ENCODE measurements at places on chromosomes 13 and 19.
A peak's percentile ranks its signal among the peaks of the same experiment; 100 is the strongest.

DNA sequence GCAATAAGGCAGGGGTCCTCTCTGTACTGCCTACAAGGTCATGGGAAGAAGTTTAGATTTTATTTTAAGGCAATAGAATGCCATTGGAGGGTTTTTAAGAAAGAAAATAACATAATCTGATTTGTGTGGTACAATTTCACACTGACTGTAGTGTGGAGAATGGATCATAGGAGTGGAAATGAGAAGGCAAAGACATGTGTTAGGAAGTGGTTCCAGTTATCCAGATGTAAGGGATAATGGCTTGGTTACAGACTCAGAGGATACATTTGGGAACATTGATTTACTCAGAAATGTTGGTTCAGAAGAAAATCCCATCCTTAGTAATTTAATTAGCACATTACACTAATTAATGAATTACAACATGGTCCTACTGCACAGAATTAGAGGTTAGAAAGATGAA lies 788.2 kb downstream of the SLITRK5 start:
- DNase-seq: no peak

GRCh38 chr13:77595166-77595810 lies 59.8 kb downstream of the SCEL start:
- no peak for DNase-seq

DNA sequence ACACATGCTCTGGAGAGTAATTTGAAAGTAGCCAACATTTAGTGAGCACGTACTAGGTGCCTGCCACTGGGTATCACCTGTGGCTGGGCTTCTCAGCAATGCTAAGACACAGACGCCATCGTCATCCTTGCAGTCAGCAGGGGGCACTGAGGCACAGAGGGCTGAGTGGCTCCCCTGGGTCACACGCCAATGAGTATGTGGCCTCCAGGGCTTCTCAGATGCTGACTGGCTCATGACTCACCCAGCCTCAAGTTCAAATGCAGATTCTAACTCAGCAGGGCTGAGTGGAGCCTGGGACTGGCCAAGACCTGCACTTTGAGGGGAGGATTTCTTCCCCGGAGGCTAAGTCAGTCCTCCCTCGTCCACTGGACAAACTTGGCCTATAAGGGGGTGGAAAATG lies 115.1 kb upstream of the CACNA1A start:
- DNase-seq: peak; percentile 66

DNA sequence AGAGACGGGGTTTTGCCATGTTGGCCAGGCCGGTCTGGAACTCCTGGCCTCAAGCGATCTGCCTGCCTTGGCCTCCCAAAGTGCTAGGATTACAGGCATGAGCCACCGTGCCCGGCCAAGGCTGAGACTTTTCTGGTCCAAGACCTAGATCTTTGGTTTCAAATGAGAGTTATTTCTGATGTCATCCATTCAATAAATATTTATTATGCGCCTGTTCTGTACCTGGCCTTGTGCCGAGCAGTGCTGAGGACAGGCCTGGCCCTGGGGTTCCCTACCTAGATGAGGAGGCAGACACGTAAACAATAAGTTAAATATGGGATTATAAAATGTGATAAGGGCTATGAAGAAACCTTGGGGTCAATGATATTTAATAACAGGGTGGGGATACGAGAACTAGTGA lies 4.5 kb downstream of the RELB start:
- no peak for DNase-seq

DNA sequence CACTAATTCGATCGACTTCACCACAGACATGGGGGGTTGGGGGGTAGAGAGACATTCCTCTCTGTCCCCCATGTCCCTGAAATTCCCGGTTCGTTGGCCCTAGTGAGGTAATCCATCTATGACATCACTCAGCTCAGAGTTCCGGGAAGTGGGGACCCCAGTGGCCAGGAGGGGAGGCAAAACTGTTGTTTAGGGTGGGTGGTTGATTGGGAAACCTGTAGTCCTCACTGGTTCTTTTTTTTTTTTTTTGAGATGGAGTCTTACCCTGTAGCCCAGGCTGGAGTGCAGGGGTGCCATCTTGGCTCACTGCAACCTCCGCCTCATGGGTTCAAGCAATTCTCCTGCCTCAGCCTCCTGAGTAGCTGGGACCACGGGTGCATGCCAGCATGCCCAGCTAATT lies at the start of gene ARRDC5:
Gene ARRDC5 (minus strand): TSS at position 101 of the 400 bp plus-strand sequence. CDS start 71 bp downstream, at position 30.
- DNase-seq: no peak

DNA sequence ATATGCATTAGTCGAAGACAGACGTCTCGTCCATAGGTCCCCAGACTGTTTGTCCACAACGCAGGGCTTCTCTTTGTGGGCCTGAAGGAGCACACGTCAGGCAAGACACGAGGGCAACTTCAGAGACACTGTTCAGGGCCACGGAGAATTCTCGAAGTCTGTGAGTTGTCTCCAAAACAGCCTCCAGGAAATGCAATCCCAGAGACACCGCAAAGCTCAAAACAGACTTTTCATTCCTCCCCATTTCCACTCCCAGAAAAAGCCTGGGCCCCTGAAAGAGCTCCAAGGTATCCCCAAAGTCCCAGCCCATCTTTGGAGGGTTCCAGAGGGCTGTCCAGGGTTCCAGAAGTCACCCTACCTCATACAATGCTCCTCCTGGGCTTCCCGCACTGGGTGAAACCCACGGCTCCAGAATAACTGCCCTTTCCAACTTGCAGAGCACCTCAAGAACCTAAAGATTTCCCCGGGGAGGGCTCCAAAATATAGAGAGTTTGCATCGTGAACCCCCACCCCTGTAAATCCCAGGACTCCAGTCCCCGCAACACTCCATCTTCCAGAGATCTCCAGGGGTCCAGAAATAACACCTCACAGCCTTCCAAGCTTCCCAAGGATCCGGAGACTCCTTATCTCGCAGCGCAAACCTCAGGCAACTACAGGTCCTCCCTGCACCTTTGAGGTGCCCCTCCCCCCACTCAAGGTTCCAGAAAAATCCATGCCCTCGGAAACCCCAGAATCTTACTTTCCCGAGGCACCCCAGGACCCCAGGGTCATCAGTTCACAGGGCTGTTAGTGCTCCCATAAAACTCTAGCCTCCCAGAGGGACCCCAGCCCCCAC lies 687 bp upstream of the FTL start:
- no peak for DNase-seq

DNA sequence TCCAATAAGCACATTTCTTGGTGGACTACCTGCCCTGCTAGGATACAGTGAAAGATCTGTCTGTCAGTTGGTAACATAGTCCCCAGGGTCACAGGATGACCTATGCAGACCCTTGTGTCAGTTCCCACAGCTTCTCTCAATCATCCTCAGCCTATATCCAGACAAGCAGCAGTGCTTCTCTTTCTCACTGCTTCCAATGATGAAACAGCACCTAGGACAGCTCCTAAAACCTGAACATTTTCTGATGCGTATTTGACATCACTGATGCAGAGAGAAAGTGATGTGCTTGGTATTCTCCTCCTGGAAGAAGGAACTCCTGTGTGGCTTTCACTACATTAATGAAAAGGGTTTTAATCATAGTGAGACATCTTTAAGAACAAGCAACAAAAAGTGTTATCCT lies 43.7 kb downstream of the ZNF557 start:
- DNase-seq: no peak

DNA sequence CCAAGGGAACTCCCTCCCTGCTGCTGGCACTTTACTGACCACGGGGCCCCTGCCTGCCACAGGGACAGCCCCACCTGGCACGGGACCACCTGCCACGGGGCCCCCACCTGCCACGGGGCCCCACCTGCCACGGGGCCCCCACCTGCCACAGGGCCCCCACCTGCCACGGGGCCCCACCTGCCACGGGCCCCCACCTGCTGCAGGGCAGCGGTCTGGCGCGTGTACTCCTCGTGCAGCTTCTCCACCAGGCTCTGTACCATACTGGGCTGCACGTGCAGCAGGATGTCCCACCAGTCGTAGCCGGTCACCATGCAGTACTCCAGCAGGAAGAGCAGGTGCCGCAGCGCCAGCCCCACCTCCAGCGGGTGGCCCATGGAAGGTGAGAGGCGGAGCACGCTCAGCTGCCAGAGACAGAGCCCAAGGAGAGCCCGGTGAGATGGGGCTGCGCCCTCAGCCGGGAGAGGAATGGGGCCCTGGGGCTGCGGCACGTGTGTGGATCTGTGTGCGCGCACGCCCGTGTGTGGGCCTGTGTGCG lies 16.1 kb downstream of the MED16 start:
- DNase-seq: no peak

DNA sequence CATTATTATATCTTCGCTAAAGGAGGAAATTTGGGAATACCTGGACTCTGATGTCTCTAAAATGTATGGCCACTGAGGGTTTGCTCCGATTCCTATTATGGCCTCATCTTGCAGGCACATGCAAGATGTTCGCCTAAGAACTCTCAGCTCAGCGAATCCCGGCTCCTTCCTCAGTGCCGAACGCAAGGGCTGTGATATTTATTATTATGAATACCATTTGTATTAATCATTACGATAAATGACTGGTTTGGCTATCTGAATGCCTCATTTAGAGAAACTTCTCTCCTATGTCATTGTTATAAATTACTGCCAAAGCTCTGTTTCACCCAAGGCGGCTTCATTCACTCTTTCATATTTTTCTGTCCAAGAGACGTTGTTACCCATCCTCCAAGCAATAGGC lies 369.7 kb upstream of the TSHZ3 start:
- no peak for DNase-seq

- no peak for DNase-seq
Observed at GRCh38 chr13:22486490-22486889, 694.3 kb upstream of the SGCG start.

DNA sequence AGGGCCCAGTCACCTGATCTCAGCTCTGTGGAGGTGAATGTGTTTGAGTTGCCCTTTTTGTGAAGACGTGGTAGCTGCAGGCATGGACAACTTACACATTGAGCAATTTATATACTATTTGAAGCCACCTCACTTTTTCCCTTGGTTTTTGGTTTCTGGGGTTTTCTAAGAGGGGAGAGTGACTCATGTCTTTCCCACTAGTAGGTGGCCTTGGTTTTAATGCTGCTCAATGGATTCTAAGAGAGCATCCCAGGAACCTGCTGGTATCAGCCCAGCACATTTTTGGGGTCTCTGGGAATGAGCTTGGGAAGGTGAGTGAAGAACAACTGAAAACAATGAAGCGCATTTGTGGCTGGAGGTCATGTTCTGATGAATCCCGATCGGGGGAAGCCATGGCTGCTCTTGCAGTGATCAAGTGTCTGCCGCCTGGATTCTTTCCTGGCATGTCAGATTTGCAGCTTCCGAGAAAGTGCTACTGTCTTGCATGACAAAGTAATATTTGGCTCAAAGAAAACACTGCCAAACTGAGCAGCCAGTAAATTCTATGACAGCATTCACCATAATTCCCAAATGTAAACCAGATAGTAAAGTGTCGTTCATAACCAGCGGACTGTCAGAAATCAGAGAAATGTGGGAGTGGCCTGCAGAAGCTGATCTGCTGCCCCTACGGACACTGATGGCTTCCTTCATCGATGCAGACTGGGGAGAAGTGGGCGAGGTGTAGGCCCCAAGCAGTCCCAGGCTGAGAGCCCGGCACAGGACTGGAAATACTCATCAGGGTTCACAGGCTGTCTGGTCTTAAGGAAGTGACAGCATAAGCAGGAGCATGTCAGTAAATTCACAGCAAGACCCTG lies 98.7 kb downstream of the COL4A2 start:
- no peak for DNase-seq

- DNase-seq: no peak
Observed at GRCh38 chr19:48866692-48867091, 1.7 kb downstream of the PLEKHA4 start.

GRCh38 chr13:103640606-103641005 lies 574.4 kb upstream of the SLC10A2 start:
- no peak for DNase-seq

GRCh38 chr13:69363360-69363759 lies 744.3 kb upstream of the ATXN8OS start:
- no peak for DNase-seq

GRCh38 chr13:84543962-84544361 lies 661.7 kb upstream of the SLITRK1 start:
- DNase-seq: no peak

DNA sequence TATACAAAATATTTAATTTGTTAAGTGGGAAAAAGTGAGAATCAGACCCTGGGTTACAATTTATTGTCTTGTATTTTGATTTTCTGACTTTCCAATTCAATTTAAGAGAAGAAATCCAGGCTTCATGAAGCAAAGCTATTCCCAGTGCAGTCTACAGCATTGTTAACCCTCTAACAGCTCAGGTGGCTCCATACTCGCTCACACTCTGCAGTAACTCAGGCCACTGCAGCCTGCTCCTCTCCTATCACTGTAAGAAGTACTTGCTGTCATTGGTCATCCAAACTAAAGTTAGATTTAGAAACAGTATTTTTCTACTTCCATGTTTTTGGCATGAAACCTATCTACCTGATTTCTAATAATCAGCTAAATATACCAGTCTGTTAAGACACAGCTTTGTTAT lies 830.3 kb downstream of the PCDH9 start:
- no peak for DNase-seq

DNA sequence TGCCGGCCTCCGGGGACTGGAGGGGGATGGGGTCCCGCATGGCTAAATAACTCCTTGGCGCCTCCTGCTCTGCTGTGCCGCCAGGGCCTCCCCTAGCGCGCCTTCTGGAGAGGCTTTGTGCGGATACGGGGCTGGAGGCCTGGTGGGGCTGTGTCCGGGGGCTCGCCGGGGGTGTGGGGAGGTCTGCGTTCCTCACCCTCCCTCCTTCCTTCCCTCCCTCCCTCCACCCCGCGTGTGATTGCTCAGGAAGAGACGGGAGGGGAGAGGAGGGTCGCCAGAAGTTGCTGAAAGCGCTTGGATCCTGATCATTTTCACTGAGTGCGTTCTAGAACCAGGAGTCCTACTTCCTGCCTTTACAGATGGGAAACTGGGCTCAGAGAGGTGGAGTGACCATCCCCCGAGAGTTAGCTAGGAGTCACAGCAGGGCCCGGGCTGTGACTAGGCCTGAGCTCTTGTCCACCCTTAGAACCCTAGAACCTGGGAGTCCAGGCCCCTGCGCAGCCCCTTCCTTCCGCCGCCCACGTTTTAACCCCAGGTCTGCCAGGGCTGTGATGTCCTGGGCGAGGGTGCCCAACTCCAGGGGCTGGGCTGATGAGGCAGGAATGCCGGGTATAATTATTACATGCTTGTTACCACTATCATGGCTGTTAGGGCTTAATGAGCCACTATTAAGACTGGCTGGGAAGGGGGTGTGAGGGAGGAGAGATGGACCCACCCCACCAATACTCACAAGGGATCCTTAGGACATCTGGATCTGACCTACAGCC lies 782 bp upstream of the JUND start:
- peak; percentile 54 for DNase-seq
